Colonic mucosa (tissue), 4 donors: ENCODE measurements at places on chromosomes 11 and 22. TPM values are rescaled to one million over a fixed set of nuclear protein-coding genes. Genes with fewer than 3 reads are reported as not detected.

GRCh38 chr22:24507716-24508115, 12.6 kb downstream of the UPB1 start:
- no peak overlapping the region for H3K27ac ChIP-seq
- H3K36me3 ChIP-seq: no peaks in the 10 kb centered on the region
- no peaks in the 10 kb centered on the region for H3K27me3 ChIP-seq
- no peak for DNase-seq
- peaks cover 10% of the 10 kb centered on the region for H3K4me1 ChIP-seq
- no peak overlapping the region for H3K4me3 ChIP-seq

DNA sequence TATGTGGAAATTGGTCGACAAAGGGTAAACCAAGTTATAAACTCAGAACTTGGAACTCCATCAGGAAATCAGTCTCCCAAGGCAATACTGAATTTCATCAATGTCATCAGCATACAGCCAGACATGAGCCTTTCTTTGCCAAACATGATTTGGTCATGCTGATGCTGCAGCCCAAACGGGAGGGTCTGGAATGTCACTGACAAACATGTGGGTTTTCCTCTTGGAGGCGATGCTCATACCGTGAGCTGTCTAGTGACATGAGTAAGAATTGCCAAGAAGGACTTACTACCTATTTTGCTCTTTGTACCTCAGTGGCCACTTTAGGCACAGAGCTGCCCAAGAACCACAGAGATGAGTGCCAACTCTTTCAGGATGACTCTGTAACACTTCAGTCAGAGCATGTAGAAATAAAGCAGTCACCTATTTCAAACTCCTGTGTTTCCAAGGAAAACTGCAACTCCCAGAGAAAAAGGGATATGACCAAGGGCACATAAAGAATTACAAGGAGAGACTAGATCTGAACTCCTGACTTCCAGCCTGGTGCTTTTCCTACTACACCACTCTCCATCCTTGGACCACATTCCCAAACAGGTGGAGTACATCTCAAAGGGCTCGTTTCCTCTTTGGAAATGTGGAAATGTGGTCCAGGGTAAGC, 24.3 kb upstream of the MRGPRX2 start:
- no peak overlapping the region for H3K4me3 ChIP-seq
- no peaks in the 10 kb centered on the region for H3K27me3 ChIP-seq
- no peaks in the 10 kb centered on the region for H3K4me1 ChIP-seq
- DNase-seq: no peak
- H3K27ac ChIP-seq: no peak overlapping the region

DNA sequence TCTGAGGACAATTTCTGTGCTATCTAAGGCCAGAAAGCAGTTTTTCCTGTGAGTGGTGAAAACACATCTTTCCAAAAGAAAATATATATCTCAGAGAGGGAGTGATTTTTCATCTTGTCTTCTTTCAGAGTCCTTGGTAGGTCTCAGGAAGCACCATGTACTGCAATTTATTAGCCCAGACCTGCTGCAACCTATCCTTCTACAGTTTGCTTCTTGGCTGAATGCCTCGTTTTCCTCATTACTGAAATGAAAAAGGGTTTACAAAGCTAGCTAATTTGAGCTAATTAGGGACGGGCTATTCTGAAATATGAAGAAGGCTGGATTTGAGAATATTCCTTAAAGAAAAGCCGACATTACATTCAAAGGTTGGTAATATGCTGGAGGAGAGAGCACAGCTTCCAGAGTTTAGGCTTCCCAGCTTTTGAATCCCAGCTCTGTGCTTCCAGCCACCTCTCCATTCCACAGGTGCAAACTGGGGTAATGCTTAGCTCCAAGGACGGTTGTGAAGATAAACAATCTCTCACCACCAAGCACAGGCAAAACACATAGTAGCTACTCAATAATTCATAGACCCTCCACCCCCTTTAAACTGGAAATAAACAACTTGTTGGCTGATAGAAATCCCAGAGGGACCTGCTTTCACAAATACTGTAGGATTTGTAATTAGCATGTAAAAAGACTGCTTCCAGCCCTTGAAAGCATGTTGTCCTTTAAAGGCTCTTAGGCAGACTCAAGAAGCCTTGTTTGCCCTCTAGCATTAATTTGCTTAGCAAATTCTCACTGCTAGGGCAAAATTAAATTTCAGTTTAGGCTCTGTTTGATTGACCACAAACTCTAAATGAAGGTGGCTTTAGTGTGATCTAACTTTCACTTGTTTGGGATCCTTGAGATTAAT, 24.5 kb upstream of the SESN3 start:
- peaks cover 4% of the 10 kb centered on the region for H3K4me1 ChIP-seq
- no peak overlapping the region for H3K4me3 ChIP-seq
- H3K27ac ChIP-seq: no peak overlapping the region
- no peaks in the 10 kb centered on the region for H3K36me3 ChIP-seq

GRCh38 chr22:50678651-50679521, 6.3 kb downstream of the SHANK3 start:
- no peaks in the 10 kb centered on the region for H3K36me3 ChIP-seq
- H3K4me1 ChIP-seq: no peaks in the 10 kb centered on the region
- DNase-seq: no peak
- H3K27me3 ChIP-seq: peaks cover under 1% of the 10 kb centered on the region

GRCh38 chr22:43889860-43890253, 2.0 kb downstream of the PNPLA5 start:
- H3K27ac ChIP-seq: no peak overlapping the region
- no peak for DNase-seq
- no peak overlapping the region for H3K4me3 ChIP-seq
- peaks cover 16% of the 10 kb centered on the region for H3K27me3 ChIP-seq

DNA sequence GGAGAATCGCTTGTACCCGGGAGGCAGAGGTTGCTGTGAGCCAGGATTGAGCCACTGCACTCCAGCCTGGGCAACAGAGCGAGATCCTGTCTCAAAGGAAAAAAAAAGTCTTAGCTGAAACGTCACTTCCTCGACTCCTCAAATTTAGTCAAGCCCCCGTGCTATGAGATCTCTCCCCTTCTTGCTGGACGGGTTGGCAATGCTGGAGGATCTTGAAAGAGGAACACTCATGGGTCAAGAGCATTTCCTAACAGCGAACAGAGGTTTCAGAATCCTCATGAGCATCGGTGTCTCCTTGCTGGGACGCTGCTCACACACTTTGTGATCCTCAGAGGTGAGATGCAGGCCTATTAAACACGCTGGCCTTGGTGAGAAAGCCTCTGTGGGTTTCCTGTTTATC, 35.9 kb downstream of the APOL3 start:
- no peaks in the 10 kb centered on the region for H3K27me3 ChIP-seq
- no peaks in the 10 kb centered on the region for H3K36me3 ChIP-seq
- H3K4me1 ChIP-seq: no peaks in the 10 kb centered on the region
- DNase-seq: no peak
- no peak overlapping the region for H3K4me3 ChIP-seq

GRCh38 chr11:88575916-88576315, 238.4 kb upstream of the CTSC start:
- no peak overlapping the region for H3K4me3 ChIP-seq
- H3K36me3 ChIP-seq: no peaks in the 10 kb centered on the region
- no peaks in the 10 kb centered on the region for H3K27me3 ChIP-seq
- no peaks in the 10 kb centered on the region for H3K4me1 ChIP-seq
- H3K27ac ChIP-seq: no peak overlapping the region
- no peak for DNase-seq

GRCh38 chr11:5488798-5489399, 414 bp downstream of the OR52D1 start:
- no peaks in the 10 kb centered on the region for H3K27me3 ChIP-seq
- H3K36me3 ChIP-seq: no peaks in the 10 kb centered on the region
- H3K4me1 ChIP-seq: no peaks in the 10 kb centered on the region
- H3K4me3 ChIP-seq: no peak overlapping the region

DNA sequence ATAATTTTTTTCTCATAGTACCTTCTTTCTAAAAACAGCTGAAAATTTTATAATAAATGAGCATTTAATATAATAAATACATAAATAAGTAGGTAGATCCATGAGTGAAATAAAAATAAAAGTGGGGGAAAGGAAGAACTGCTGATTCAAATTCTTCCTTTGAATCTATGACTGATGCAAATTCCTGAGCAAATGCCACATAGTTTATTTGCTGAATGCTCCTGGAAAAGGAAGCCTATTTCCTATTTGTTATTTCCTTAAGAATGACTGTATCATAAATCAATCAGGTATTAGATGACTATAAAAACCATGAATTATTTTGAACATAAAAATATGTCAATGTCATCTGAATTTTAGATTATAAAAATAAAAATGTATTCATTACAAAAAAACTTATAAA, 16.6 kb downstream of the BTBD10 start:
- H3K36me3 ChIP-seq: no peaks in the 10 kb centered on the region
- no peak overlapping the region for H3K4me3 ChIP-seq
- peaks cover 5% of the 10 kb centered on the region for H3K4me1 ChIP-seq
- no peaks in the 10 kb centered on the region for H3K27me3 ChIP-seq
- no peak overlapping the region for H3K27ac ChIP-seq
- DNase-seq: no peak

GRCh38 chr11:131002145-131002544, 85.9 kb upstream of the SNX19 start:
- H3K27ac ChIP-seq: no peak overlapping the region
- H3K27me3 ChIP-seq: no peaks in the 10 kb centered on the region
- no peaks in the 10 kb centered on the region for H3K36me3 ChIP-seq
- no peaks in the 10 kb centered on the region for H3K4me1 ChIP-seq

The PTPRCAP gene
- total RNA-seq: 5.5 TPM

The MMP8 gene
- not detected for total RNA-seq

The TMPRSS4 gene
- total RNA-seq: 309 TPM

The CHRM1 gene
- total RNA-seq: 1.8 TPM

The ZNF280B gene
- total RNA-seq: 1.1 TPM

The MYEOV gene
- total RNA-seq: 4.5 TPM
